ENCODE measurements at places on chromosomes 7 and 10.

GRCh38 chr10:22623633-22624253 is 90.6 kb downstream of the PIP4K2A start:
- DNase-seq, result no peak

GRCh38 chr10:29239569-29240472 is 49.0 kb upstream of the LYZL1 start:
- DNase-seq, result no peak

DNA sequence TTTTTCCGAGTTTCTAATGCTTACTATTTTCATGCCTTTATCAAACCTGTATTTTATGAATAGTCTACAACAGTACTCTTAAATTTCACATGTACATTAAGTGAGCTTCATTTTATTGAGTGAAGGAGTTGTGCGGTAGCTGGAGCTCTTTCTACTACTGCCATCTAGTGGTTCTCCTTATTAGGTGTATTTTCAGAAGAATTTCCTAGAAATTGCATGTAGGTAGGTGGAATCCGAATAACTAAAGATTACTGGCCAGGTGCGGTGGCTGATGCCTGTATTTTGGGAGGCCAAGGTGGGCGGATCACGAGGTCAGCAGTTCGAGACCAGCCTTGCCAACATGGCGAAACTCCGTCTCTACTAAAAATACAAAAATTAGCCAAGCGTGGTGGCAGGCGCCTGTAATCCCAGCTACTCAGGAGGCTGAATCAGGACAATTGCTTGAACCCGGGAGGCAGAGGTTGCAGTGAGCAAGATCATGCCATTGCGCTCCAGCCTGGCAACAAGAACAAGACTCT is 38.3 kb downstream of the LRRC72 start:
- DNase-seq, result peak; percentile 63

DNA sequence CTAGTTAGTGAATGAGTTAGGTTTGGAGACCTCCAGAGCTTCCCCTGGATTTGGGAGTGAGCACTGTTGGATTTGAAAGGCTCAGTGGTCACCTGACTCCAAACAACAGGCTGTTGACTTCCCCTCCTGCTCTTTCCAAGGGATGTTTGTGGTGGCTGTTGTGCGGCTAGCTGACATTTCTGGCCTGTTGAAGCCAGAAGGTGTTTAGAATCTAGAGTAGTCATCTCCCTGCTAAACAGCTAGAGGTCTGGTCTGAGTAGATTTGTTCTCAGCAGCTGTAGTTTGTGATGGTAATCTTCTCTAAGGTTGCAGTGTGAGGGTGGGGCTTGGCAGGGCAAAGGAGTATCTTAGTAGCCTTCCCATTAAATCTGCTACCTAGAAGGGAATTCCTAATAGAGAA is 30.1 kb downstream of the BPGM start:
- no peak for DNase-seq

DNA sequence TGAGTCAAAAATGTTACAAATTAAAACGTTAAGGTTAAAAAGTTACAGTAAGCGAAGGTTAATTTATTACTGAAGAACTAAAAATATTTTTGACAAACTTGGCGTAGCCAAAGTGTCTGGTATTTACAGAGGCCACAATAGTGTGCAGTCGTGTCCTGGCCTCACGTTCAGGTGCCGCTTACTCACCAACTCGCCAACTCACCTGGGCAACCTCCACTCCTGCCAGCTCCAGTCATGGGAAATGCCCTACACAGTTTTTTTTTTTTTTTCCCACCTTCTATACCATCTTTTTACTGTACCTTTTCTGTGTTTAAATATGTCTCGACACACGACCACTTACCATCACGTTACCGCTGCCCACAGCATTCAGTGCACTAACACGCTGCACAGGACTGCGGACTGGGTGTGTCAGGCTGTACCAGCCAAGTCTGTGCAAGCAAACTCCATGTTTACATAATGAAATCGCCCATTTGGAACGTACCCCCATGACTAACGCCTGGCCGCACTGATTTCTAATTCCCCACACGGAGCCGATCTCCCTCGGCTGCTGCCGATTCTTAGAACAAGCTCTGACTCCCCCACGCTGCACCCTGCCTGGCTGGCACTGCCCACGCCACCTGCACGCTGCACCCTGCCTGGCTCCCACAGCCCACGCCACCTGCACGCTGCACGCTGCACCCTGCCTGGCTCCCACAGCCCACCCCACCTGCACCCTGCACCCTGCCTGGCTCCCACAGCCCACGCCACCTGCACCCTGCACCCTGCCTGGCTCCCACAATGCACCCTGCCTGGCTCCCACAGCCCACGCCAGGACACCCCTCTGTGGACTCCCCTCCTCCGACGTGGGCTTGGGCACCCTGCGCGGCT is 203.1 kb downstream of the ZMYND11 start:
- DNase-seq, result peak; percentile 67

DNA sequence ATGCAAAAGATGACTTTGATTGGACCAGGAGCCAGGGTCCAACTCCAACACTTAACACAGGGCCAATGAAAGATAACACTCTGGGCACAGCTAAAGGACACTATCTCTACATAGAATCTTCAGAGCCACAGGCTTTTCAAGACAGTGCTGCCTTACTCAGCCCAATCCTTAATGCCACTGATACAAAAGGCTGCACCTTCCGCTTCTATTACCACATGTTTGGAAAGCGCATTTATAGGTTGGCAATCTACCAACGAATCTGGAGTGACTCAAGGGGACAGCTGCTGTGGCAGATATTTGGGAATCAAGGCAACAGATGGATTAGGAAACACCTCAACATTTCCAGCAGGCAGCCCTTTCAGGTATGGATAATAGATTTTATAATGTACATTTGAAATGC is 160.7 kb downstream of the MALRD1 start:
- no peak for DNase-seq

GRCh38 chr10:62843600-62843999 is 27.4 kb upstream of the EGR2 start:
- DNase-seq, result no peak

- DNase-seq, result no peak
These were observed 171.1 kb upstream of the LYZL1 start for GRCh38 chr10:29117781-29118180.

DNA sequence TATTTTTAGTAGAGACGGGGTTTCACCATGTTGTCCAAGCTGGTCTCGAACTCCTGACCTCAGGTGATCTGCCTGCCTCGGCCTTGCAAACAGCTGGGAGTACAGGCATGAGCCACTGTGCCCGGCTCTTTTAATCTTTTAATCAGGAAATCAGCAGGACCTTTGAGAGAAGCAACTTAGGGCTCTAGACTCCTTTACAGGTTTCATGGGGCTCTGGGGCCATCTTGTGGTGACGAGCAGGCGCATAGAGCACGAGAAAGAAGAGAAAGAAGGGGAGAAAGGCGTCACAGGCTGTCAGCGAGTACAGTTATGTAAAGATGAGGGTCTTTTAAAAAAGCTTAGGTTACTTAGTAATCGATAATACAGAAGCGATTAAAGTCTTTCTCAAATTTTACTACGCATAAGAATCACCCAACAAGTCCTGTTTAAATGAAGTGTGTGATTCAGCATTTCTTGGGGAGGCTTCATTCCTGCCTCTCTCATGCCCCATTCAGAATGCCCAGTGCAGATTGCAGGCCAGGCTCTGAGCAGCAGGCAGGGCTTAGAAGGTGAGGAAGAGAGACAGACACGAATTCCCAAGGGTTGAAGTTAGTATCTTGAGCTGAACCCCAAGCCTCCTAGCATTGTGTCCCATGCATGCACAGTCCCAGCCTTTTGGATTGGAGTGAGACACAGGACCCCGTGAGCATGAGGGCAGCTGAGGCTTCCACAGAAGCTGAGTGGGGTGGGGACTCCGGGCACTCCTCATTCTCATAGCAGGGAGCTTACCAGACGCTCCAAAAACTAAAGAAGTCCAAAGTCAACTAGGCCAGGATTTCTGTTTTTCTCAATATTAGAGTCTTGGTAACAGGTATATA is 23.6 kb upstream of the PFKP start:
- DNase-seq, result peak; percentile 82

DNA sequence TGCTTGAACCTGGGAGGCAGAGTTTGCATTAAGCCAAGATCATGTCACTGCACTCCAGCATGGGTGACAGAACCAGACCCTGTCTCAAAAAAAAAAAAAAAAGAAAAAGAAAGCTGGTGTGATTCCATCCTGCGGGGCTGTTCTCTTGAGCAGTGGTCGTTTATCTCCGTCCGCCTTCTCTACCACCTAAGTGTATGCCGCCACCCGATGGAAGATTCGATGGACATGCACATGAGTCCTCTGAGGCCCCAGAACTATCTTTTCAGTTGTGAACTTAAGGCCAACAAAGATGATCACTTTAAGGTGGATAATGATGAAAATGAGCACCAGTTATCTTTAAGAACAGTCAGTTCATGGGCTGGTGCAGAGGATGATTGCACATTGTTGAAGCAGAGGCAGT is 65.7 kb downstream of the ABRAXAS2 start:
- DNase-seq, result no peak

GRCh38 chr10:44105696-44106095 is 279.2 kb downstream of the CXCL12 start:
- DNase-seq, result no peak

GRCh38 chr7:90384433-90384832 is 18.8 kb upstream of the CLDN12 start:
- DNase-seq, result peak; percentile 14

- DNase-seq, result peak; percentile 55
These were observed 19.9 kb upstream of the LMOD2 start for GRCh38 chr7:123635551-123636359.

GRCh38 chr7:1536743-1537534 is 6.4 kb downstream of the MAFK start:
- DNase-seq, result peak; percentile 99

DNA sequence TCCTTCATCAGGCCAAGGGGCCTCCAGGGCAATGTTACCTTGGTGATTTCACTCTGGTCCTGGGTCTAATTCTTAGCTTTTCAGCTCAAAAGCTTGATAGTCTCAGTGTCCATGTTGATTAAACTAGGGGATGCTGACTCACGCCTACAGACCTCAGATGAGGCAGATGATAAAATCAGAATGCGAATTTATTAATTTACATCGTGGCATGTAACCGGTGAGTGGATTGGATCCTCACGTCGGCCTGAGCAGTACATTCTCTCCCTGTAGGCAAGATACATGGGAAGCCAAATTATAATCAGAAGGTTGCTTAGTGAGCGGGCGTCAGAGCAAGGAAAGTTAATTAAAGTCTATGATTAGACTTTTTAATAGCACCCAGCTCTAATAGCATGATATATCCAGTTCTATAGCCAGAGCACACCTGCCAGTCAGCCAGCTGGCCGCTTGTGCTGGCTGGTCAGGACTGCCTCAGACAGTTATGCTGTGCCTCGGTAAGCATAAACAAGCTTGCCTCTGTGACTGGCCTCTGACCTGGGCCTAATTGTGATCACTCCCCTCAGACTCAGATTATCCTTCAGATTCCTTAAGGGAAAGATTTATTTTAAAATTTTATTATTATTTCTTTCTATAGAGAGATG is 20.2 kb upstream of the CPA5 start:
- no peak for DNase-seq

GRCh38 chr7:95904099-95904498 is 131.7 kb downstream of the DYNC1I1 start:
- no peak for DNase-seq

- DNase-seq, result no peak
These were observed 55.9 kb upstream of the INPP5A start for GRCh38 chr10:132481690-132482089.

GRCh38 chr7:1496531-1497292 is 7.5 kb downstream of the INTS1 start:
- DNase-seq, result no peak

GRCh38 chr7:75878769-75879611 is at the start of gene RHBDD2:
Gene RHBDD2 (plus strand): TSS chr7:75879034. CDS start chr7:75879083, 49 bp downstream.
- DNase-seq, result peak; percentile 94

GRCh38 chr10:27153329-27153728 is 855 bp downstream of the YME1L1 start:
- no peak for DNase-seq

DNA sequence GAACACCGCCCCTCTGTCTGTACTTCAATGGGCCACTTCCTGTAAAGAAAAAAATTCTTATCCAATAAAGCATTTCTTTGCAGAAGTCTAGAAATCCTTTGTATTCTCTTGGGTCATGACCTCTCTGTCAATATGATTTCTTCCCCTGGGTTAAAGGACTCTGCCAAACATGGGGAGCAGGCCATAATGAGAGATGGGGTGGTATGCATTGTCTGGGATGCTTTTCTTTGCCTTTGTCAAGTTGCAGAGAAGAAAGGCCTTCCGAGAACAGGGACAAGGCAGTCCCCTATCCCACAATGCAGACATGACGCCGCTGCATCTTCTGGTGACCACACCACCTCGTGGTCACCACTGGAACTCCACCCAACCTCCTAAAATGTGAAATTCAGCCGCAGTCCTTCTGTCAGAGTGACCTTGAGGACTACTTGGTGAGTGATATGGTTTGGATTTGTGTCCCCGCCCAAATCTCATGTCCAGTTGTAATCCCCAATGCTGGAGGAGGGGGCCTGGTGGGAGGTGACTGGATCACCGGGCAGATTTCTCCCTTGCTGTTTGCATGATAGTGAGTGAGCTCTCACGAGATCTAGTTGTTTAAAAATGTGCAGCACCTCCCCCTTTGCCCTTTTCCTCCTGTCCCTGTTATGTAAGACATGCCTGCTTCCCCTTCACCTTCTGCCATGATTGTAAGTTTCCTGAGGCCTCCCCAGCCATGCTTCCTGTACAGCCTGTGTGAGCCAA is 15.2 kb upstream of the FRMPD2 start:
- DNase-seq, result peak; percentile 30

DNA sequence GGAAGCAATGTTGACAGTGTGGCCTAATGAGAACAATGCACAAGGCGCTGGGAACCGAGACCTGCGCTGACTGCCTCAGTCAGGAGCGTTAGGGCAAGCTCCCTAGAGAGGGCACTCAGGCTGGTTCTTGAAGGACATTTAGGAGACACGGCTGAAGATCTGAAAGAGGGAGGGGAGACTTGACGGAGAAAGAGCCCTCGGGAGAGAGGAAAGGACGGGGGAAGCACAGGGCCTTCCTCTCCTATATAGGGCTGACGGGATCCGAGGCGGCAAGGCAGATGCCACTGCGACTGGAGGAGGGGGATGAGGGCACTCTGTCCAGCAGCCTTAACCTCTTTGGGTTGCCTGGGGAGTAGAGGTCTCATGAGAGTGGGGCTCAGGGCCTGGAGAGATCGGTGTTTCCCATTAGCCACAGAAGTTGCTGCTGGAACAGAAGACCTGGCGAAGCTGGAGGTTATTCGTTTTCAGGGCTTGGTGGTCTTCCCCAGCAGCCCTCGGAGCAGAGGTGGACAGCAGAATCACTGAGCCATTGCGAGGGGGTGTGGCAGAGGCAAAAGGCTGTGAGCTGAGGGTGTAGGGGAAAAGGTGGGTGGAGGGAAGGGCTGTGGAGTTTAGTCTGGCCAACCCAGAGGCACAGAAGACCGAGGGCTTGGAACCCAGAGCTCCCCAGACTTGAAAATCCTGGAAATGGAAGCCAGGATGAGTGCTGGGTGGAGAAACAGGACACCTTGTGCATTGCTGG is 36.0 kb downstream of the CLEC2L start:
- DNase-seq, result no peak

All from astrocyte of the spinal cord (primary cell).